ENCODE measurements at places on chromosomes 11 and 22.

GRCh38 chr11:38254913-38255312, 1656.9 kb upstream of the RAG2 start:
- no peak for DNase-seq

DNA sequence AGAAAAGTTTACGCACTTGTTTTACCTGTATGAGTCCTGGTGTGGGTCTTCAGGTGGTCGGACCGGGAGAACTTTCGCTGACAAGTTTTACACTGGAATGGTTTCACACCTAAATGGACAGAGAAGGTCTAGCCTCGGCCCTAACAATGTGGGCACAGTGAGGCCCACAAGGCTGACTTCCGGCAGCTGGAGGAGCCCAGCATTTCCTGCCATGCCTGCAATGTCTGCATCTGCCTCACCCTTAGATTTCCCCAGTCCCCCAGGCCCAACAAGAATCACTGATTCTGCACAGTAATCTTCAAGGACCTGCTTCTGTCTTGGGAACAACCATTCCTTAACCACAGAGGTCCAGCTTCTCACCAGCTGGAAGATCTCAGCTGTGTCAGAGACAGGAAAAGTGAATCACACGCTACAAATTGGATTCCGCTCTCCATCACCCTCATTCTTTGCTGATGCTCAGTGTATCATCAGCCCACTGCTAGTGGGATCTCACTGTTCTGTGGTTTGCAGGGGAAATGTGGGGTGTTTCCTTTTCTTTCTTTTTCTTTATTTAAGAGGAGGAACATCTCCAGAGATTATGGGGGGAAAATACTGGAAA, 43.3 kb downstream of the WT1 start:
- DNase-seq = no peak

DNA sequence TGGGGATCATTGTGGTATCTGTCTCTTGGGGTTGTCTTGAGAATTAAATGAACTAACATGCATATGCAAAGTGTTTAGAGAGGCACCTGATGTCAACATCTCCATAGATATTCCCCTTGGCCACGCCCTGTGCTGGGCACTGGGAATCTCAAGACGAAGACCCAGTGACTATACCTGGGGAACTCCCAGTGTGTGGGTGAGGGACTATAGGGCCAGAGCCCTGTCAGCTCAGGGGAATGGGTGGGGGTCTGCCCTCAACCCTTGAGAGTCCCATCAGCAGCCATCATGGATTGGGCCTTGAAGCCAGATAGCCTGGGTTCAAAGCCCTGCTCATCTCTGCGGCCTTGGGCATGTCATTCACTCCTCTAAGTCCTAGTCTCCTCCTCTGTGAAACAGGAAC, 21.6 kb upstream of the LMO1 start:
- DNase-seq = no peak

DNA sequence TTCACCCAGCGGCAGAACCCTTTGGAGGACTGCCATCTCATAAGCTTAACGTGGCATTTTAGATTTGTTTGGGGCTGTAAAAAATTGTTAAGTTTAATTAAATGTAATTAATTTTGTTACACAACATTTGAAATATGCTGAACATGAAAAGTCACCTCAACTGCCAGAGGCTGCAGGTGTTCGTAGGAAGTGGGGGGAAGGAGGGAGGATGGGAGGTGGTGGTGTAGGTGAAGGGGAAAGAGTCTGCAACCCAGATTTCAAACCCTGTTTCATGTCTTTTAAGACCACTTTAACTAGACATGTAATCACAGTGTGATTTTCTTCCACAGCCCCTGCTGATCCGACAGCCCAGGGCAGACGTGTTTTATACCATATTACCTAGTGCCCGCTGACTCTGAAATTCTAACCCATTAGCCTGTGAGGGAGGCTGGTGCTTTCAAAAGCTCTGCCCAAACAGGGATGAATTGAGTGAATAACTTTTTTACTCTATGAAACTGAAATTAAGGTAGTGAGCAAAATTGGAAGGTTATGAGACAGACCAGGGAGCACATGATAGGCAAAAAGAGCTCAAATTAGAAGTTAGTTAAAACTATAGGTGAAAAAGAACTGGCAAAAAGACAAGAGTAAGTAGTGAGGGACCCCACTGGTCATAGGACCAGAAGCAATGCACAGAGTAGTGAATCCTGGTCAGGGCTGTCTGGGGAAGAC, 279.8 kb downstream of the DDX10 start:
- DNase-seq = no peak

- no peak for DNase-seq
Observed at GRCh38 chr11:66277471-66278362, at the start of gene CNIH2. CNIH2 (plus strand) TSS chr11:66278175; CDS start chr11:66278457, 282 bp downstream.

DNA sequence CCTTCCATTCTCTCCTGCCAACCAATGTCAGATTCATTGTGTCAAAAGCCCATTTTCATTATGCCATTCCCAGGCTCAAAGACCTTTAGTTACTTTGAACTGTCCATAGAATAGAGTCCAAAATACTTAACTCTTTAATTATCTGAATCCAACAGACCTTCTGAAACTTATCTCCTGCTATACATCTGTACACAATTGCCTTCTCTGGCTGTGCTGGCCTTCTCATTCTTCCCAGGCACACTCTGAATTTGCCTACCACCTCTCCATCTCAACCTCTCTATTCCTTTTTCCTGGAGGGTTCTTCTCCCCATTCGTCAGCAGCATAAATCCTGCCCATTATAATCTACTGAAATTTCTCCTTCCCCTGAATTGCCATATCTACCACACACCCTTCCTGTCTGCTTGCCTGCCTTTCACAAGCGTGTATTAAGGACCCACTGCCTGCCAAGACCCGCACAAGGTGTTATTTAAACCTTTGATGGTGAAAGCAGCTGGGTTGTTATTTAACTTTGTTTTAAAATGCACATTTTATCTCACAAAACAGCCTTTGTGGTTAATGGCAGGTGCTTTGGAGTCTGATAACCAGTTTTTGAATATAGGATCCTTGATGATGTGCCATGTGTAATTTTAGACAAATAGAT, 125.9 kb downstream of the CCDC81 start:
- DNase-seq = no peak

- peak; percentile 96 for DNase-seq
Observed at GRCh38 chr11:65817835-65818680, 15.7 kb upstream of the SNX32 start.

DNA sequence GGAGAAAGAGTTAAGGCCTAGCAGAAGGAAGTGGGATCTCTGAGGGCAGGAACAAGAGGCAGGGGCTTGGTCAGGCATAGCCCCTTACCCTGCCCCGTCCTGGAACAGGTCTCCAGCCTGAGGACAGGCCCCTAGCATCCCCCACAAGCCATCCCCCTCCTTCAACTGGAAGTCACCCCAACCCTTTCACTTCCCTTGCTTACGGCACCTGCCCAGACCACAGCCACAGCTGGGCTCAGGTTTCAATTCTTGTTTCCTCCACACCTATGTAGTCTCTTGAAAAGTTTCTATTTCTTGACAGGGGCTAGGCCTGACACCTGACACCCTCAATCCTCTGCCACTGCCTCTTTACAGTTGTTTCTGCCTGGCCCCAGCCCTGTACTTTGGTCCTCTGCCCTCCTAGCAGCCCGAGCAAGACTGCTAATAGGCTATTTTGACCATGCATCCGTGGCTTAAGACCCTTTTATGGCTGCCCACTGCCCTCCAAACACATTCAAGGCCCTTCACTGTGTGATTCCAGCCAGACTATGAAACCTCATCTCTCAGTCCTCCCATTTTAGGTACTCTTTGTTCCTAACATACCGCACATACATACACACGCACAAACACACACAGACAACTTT, 10.9 kb upstream of the FCHSD2 start:
- no peak for DNase-seq

DNA sequence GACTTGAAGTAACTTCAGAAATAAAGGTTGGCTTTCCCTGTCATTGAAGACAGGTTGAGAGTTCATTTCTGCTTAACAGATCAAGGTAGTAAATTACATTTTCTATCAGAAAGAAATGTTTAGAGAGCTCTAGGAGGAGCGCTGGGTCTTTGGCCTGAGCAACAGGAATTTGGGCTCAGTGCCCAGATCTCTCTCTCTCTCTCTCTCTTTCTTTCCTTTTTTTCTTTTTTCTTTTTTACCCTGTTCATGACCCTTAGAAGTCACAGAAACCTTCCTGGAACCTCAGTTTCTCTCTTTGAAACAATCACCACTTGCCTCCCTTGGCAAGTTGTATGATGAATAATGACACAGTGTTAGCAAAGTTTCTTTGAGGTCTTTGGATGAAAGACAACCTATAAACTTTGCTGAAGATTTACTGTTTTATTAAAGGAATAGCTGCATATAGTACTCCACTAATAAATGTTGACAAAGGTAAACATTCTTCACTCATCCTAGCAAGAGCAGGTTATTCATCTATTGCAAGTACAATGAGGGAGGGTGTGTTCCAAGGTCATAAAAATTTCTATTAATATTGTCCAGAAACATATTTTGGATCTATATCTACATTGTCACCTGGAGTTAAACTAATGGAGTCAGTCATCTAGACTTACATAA, 35.5 kb upstream of the RASSF10 start:
- no peak for DNase-seq

GRCh38 chr11:133149698-133150097, 382.6 kb downstream of the OPCML start:
- no peak for DNase-seq

DNA sequence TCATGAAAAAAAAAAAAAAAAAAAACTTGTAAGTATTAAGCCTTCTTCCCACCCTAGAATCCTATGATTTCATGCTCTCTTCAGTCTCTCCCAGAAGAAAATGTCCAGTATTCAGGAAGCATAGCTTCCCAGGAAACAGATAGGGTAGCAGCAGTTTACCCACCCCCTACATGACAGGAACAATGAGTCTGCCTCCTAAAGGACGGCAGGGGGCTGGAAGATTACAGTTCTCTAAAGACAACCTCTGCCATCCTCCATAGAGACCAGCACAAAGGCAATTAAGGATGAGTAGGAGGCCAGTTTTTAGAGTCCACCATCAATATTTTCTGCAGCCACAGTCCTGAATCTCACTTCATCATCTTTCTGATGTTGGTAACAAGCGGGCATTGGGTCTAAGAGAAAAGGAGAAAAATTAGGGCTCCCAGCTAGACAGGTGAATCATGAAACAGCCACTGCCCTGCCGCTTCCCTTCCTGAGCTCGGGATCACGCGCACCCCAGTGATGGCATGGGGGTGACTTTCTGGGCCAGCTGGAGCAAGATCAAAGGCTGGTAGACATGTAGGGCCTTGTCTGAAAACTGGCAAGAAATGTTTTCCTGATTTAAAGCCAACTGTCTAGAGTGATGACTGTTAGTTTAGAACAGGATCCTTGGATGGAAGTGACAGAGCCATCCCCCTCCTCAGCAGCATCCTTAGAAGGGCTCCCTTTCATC, 322.8 kb downstream of the LARGE1 start:
- no peak for DNase-seq

DNA sequence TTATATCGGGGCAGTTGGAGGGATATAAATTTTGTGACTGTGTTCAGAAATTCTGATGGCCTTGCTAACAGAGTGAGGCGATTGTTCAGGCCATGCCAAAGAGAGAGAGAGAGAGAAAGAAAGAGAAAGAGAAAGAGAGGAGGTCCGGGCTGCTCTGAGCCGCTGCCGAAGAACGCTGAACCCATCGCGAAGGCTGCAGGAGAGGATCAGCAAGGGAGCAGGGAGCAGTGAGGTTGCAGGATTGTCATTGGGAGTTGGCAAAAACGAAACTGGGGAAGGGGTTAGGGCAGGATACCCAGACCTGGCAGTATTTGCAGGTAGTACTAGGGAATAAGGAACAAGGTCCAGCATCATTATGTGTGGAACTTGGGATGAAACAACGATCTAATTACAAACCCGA, 537.1 kb downstream of the INSC start:
- DNase-seq = no peak

- no peak for DNase-seq
Observed at GRCh38 chr11:79313530-79313913, 127.3 kb downstream of the TENM4 start.

DNA sequence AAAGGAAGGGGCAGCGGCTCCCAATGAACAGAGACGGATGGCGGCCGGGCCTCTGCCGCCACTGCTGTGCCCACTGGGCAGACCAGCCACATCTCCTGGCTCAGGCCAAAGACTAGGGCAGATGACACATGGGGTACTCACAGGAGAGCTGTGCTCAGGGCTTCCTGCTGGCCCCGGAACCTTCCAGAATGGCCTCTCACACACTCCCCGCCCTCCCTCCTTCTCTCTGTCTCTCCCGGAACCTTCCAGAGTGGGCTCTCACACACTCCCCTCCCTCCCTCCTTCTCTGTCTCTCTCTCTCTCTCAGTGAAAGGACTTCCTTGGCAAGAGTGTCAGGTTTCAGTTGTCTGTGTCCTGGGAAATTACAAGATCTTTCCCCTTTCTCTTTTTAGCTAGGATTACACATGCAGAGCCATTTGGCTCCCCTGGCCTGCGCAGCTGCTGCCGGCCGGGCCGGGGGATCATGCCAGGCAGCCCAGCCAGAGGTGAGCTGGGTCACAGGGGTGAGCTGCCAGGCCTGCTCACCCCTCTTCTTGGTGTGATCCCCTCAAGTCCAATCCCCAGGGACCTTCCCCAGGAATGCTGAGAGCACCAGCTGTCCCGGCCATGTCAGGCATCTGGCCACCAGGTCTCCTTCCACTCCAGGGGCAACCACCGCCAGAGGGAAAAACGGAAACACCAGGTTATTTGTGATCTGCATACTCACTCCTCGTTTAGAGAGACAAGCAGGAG, 45.3 kb upstream of the ADA2 start:
- no peak for DNase-seq
